ENCODE measurements at places on chromosomes 1 and 21.

- DNase-seq = no peak
Observed at GRCh38 chr21:44618504-44618903, 6.6 kb downstream of the KRTAP10-8 start.

DNA sequence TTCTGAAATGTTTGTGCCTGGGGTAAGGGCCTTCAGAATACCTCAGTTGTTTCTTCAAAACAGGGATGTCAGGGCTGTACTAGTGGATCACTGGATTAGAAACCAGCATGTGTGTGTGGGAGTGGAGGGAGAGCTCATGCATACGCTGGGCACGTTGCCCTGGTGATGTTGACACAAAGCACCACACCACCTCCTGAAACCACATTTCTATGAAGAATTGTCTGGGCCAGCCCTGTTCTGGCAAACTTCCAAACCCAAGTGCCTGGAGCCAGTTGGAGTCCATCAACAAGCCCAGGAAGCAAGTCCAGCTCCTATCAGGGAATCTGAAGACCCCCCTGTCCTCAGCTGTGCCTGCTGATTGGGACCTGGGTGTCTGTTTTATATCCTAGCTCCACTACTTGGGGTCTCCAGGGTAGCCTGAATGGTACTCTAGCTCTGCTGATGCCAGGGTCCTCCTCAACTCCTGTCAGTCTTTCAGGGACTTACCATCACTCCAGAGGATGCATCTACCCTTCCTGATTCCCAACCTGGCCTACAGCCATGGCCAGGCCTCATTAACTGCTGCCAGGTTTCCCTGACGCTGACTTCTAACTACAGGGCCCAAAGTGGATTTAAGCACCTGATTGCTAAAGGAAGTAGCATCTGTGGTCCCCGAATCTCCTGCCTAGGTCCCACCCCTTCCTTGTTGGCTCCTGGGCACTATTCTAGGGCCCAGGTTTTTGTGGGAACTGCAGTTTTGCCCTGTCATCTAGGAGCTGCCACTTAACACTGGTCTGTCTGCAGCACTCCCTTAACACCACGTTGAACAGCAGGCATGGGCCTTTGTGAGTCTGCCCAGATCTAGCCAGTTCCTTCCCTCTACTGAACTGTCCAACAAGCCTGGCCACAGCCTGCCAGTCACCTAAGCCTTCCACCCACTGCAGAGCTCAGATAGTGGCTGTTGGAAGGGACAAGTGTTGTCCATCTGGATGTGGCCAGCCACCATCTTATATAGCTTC lies 45.5 kb downstream of the LPAR3 start:
- DNase-seq = no peak

DNA sequence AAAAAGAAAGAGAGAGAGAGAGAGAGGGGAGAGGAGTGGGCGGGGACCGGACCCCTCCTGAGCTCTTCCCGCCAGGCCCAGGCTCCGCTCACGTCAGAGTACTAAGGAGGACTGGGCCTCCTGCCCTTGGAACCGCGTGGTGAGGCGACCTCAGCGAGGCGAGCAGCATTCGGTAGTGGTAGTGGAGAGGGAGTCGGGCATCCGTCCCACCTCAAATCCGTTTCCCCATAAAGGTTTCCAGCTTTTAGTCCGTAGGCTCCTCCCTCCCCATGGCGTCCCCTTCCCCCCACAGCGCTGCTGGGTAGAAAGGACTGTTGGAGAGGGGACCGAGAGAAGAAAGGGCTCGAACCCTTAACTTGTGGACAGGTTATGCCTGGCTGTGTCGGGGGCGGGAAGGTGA lies 124.4 kb upstream of the BARHL2 start:
- no peak for DNase-seq

GRCh38 chr1:24483441-24483840 lies 19.2 kb upstream of the RCAN3 start:
- no peak for DNase-seq

- no peak for DNase-seq
Observed at GRCh38 chr1:228081578-228082213, 812 bp upstream of the ARF1 start.

DNA sequence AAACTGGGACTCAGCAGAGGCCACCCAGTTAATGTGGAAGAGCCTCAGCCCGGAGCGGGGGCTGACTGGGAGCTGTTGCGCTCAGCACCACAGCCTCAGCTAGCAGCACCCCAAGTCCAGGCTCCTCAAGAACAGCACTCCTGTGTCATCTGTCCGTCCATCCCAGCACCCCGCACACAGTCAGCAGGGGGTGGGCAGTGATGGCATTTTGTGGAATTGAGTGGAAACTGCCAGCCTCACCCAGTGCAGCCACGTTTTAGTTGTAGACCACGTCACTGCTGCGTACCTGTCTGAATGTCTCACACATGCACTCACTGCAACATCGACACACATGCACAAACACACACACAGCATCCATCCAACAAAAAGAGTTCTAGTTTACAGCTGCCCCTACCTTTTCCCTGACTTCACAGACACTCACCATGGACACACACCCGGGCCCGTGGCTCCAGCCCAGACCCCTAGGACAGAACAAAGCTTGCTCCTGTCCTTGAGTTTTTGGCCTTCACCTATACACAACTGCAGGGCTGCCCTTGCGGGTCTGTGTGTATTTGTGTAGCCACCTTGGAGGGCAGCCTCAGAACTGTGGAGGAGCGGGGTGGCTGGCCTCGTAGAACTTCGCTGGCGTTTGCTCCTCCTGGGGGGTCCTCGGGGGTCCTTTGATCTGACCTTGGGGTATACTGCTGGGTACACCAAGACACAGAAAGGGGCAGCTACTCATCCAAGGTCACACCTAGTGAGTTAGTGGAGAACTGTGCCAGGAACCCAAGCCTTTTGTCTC lies 5.2 kb downstream of the KCNQ4 start:
- no peak for DNase-seq

DNA sequence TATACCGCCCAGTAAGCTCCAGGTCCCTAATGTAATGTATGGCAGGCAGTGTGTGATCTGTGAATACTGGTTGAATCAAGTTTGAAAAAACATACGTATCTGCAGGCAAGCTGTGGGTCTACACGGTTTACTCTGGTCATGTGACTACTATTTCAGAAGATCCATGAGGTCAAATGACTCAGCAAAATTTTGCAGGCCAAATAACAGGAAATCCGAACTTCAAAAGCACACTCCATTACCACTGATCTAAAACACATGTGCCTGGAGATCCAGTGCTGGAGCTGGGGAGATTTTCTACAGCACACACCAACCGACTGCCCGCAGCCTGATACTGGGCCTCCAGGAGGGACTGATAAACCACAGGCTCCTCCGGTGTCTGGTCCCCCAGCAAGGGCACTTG lies 64.5 kb upstream of the SLC44A3 start:
- no peak for DNase-seq

- DNase-seq = no peak
Observed at GRCh38 chr1:246591958-246592357, 25.7 kb downstream of the CNST start.

DNA sequence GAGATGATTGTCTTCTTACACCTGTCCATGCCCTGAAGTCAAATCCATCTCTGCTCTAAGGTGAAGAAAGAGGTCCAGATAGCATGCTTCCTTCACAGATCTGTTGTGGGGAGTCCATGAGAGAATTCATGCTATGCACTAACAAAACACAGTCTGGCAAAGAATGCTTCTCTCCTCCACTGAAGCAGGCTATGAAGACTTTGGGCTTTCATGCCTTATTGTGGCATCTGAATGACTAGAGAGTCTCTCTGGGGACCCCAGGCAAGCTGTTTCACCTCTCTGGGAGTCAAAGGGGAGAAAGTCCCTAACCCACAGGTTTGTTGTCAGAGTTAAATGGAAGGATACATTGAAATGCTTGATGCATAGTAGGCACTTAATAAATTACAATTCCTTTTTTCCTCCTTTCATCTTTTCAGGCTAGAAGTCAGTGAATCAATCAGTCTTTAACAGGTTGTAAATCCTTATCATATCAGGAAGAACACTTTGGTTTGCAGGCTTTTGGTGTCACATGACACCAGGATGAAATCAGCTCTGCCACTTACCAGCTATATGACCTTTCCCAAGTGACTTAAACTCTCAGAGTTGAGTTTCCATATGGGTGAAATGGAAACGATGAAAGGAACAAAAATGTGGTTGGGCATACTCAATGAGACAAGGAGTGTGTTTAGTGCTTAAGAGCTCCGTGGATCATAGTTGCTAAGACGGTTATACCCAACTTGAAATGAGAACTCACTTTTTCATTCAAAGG lies 200.1 kb upstream of the DAB1 start:
- no peak for DNase-seq

DNA sequence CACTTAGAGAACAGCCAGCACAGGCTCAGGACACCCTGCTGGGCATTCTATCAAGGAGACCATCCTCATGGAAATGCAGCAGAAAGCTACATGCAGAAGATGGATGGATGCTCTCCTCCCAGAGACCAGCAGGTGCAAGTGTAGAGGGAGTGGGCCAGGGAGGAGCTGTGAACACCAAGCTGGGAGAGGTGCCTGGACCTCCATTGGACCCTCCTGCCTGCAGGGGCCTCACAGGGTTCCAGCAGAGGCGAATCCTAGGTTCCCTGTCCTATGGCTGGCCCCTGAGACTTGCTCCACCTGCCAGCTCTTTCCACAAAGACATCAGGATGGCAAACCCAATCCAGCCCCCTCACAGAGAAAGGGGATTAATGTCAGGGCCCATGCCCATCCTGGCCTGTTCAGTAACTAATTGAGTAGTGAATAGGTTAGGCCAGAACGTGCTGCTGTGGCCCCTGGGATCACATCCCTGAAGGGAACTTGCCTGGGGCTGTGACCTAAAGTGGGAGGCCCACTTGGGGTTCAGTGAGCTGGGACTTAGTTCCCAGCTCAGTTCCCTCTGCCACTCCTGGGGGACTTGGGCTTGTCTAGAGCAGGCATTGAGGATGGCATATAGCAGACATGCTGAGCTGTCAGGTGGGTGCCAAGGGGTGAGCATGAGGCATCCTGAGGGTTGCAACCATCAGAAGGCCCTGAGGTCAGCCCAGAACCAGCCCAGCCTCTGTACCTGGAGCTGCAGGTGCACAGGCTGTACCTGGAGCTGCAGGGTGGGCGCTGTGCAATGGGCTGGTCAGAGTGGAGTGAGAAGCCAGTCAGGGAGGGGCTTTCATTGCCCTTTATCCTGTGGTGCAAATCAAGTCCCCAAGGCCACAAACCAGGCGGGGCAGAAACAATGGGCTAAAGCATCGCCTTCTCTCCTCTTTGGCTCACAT lies 22.9 kb upstream of the ZNF678 start:
- DNase-seq = no peak

GRCh38 chr1:236800623-236801022 lies 5.5 kb downstream of the MTR start:
- DNase-seq = no peak

DNA sequence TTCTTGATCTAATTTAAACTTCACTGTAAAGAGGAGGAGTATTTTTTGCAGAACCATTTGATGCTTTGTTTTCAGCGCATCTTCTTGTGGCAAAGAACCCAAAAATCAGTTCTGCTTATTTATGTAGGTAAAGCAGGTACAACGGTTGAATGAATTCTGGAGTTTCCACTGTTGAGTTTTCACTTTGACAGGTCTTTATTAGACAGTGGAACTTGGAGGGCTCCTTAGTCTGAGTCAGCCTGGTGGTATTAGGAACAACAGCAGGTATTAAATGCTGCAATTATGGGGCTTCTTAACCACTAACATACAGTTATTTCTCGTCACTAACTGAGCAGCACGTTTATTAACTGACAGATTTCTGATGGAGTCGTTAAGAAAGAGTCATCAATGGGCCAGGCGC lies 1.2 kb downstream of the LRIG2 start:
- DNase-seq = no peak

GRCh38 chr1:95287081-95287480 lies 53.1 kb downstream of the RWDD3 start:
- DNase-seq = no peak

DNA sequence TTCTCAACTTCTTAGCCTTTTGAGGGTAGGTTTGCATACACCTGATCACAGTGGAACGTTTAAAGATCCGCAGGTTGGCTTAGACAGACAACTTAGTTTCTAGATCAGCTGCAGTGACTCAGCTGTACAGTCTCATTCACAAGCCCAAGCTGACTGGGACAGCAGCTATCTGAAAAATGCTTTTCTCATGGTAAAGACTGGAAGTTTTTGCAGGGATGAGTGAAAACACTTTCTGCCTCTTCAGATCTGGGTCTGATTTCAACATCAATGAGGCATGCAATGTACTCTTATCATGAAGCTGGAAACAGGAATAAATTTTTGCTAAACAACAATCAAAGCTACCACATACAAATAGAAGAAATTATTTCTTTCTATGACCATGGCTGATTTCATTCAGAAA lies 61.1 kb upstream of the PTBP2 start:
- no peak for DNase-seq

- DNase-seq = no peak
Observed at GRCh38 chr1:39574646-39575045, 1.9 kb downstream of the PABPC4 start.

DNA sequence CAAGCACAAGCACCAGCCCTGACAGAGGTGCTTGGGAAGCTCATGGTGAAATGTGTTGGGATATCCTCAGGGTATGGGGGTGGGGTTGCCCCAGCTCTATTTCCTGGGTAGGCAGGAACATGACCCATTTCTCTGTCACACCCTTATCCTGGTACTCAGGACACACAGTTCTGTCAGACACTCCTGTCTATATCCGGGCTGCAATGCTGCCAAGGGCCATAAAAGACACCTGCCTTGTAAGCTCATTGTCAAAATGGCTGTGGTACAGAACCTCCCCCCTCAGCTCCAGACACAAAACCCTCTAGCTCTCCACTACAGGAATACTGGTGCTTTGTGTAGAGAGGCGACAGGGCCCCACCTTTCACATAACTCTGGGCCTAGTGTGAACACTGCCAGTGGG lies 636.7 kb downstream of the PLA2G4A start:
- no peak for DNase-seq

DNA sequence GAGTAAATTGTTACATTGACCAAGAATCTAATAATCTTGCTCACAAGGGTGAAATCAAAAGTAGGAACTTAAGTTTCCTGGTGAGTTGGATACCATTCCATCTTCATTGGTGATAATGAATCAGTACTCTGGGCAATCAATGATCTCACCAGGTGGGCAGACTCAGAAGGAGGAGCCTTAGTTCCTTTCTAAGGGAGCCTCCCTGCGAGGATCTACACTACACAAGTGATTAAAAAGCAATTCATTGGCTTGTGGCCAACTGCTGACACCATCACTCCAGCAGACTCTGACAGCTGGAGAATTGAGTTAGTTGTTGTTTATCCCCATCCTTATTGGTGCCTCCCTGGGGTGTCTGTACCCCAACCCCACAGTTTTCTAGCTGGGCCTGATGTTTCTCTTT lies 84.1 kb upstream of the VANGL1 start:
- DNase-seq = no peak

GRCh38 chr1:110897681-110898080 lies 24.7 kb downstream of the CD53 start:
- DNase-seq = no peak

GRCh38 chr1:33903210-33903589 lies 39.3 kb downstream of the HMGB4 start:
- no peak for DNase-seq

- DNase-seq = no peak
Observed at GRCh38 chr21:26445440-26445839, 127.6 kb downstream of the CYYR1 start.
